ENCODE measurements at places on chromosomes 3 and 15.

GRCh38 chr3:1824359-1824758 is 274.3 kb upstream of the CNTN4 start:
- no peak for DNase-seq

DNA sequence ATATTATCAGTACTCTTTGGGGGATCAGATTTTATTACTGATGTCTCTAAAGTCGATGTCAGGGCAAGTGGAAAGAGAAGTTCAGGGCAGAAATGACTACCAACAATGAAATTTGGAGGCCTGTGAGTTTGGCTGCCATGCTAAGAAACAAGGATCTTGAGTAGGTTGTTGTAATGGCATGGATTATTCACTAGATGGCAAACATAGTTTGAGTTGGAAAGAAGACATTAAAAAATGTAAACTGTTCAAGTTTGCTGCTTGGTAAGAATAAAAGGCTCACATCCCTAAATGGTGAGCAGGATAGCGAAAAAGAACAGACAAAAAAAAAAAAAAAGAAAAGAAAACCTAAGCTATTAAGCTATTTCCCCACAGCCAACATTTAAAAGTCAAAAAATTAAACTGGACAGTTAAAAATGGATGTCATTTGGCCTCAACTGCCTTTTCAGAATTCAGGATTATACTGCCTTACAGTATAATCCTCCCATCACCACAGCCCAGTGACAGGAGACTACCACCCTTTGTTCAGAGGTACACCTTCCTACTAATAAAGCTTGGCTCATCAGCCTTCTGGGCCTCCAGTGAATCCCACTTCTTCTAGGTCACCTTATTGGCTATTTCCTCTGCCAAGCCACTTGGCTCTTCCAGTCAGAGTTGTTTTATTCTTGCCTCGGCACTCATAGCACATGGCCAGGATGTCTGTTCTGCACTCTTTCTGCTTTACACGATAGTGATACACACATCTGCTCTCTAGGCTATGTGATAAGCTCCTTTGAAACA is 163.7 kb downstream of the PLD1 start:
- no peak for DNase-seq

GRCh38 chr3:115695090-115695489 is 71.8 kb downstream of the GAP43 start:
- no peak for DNase-seq

- DNase-seq, result no peak
These were observed 259.2 kb downstream of the SLCO3A1 start for GRCh38 chr15:92112711-92113110.

- no peak for DNase-seq
These were observed 1.3 kb downstream of the FAM43A start for GRCh38 chr3:194686816-194687637.

DNA sequence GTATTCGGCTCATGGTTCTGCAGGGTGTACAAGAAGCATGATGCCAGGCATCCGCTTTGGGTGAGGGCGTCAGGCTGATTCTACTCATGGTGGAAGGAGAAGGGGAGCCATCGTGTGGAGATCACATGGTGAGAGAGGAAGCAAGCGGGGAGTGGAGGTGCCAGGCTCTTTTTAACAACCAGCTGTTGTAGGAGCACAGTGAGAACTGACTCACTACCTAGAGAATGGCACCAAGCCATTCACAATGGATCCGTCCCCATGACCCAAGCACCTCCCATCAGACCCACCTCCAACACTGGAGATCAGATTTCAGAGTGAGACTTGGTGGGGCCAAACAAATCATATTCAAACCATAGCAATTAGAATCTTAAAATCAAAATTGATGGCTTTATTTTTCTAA is 259.8 kb upstream of the CTDSPL start:
- DNase-seq, result no peak

- no peak for DNase-seq
These were observed 1.3 kb downstream of the FSIP1 start for GRCh38 chr15:39781147-39781966.

DNA sequence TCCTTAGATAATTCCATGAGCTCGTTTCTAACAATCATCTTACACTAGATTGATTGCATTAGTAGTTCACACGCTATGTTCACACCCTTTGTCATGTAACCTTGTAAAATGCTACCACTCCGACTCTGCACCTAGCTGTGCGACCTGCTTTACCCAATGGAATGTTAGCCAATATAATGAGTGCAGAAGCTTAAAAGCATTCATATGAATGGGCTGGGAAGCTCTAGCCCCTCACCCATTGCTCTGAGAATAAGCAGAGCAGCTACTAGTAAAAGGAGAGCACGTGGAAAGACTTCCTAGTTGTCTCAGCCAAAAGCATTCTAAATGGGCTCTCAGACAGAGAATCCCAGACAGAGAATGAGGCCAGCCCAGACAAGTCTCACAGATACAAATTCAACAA is 410.6 kb upstream of the UBE2E2 start:
- no peak for DNase-seq

- no peak for DNase-seq
These were observed 292.1 kb downstream of the VPS13C start for GRCh38 chr15:61768131-61768530.

- DNase-seq, result no peak
These were observed 101.8 kb upstream of the ALDH1A3 start for GRCh38 chr15:100777821-100778220.

Data from stimulated activated CD4-positive, alpha-beta T cell treated with anti-CD3 and anti-CD28 coated beads, Interleukin-2, amount 100 ng/mL, for 4 hours (primary cell).